ENCODE measurements at places on chromosomes 12 and 14. TPM values are rescaled to one million over a fixed set of nuclear protein-coding genes. Genes with fewer than 3 reads are reported as not detected.

DNA sequence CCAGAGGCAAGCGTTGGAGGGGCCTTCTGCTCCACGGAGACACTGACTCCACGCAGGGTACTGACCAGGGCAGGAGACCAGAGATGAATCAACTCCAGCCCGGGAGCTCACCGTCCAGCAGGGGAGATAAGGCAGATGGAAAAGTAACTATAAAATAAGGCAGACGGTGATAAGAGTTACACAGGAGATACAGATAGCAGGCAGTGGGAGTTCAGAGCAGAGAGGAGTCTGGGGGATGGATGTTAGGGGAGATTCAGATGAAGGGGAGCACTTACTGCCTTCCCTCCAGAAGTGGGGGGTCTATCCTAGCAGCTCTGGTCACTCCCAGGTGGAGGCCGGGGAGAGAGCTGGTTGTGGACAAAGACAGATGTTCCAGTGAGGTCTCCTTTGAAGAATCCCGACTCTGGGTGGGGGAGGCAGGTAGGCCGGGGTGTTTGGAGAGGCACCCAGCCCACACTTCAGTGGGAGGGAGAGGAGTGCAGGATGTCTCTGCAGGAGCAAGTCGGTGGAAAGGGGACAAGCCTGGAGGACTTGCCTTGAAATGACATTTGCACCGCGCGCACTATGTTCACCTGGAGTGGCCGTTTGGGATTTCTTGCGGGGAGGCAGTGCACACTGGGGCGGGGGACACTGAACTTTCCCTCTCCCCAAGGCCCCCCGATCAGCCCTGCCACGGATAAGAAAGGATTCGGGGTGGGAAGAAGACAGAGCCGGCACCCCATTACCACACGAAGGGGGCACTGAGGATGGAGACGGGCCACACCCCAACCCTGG is 1.2 kb downstream of the PITPNM2 start:
- H3K4me3 ChIP-seq: peak overlapping the region; percentile 56
- H3K27me3 ChIP-seq: no peaks in the 10 kb centered on the region
- DNase-seq: peak; percentile 20
- H3K27ac ChIP-seq: peak overlapping the region; percentile 83

DNA sequence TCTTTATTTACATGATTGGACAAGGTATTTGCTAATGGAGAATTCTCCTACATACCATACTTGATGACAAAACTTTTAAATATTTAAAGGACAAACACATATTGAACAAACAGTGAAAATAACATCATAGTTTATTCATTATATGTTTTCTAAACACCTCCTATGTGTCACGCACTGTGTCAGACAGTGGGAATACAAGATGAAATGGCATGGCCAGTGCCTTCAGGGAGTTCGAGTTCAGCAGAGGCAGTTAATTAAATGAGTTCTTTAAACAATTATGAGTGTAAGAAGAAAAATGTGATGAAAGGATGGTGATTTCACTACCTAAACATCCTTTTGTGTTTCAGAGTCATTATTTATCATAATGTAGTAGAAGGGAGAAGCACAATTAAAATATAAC is 159.8 kb downstream of the KCNH5 start:
- DNase-seq: no peak
- H3K4me1 ChIP-seq: no peaks in the 10 kb centered on the region
- H3K27ac ChIP-seq: no peak overlapping the region
- H3K27me3 ChIP-seq: no peaks in the 10 kb centered on the region
- no peak overlapping the region for H3K4me3 ChIP-seq

DNA sequence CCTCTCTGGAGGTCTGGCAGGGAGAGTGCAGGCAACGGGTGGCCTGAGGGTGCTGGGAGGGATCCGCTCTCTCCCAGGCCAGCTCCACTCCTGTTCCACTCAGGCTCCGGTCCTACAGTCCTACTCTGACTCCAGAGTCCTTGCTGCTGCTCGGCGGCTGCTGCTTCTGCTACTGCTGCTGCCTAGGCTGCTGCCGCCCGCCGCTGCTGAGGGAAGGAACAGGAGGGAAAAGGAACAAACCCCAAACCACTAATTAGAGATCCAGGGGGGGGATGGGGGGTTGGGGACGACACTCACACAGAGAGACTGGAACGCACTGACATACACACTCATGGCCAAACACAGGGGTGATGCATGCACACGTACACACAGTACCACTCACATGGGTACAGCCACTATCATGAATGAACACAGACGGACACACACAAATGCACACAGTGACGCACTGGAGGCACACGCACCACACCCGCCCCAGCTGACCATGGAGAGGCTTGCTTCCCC is at the start of gene SP7:
Gene SP7, minus strand, starts transcription at position 174 of the 501 bp plus-strand sequence. CDS start 708 bp downstream, outside the sequence.
- DNase-seq: no peak
- H3K4me1 ChIP-seq: no peaks in the 10 kb centered on the region
- no peak within 1 kb of the TSS for H3K27ac ChIP-seq
- H3K4me3 ChIP-seq: no peak within 1 kb of the TSS
- H3K27me3 ChIP-seq: no peaks in the 10 kb centered on the region
- no peaks in the 10 kb centered on the region for H3K36me3 ChIP-seq

- H3K4me1 ChIP-seq: peaks cover 12% of the 10 kb centered on the region
- DNase-seq: no peak
- no peaks in the 10 kb centered on the region for H3K27me3 ChIP-seq
- H3K4me3 ChIP-seq: no peak overlapping the region
- no peak overlapping the region for H3K27ac ChIP-seq
- H3K36me3 ChIP-seq: no peaks in the 10 kb centered on the region
These were observed 32.8 kb downstream of the CCDC91 start for GRCh38 chr12:28223025-28223554.

DNA sequence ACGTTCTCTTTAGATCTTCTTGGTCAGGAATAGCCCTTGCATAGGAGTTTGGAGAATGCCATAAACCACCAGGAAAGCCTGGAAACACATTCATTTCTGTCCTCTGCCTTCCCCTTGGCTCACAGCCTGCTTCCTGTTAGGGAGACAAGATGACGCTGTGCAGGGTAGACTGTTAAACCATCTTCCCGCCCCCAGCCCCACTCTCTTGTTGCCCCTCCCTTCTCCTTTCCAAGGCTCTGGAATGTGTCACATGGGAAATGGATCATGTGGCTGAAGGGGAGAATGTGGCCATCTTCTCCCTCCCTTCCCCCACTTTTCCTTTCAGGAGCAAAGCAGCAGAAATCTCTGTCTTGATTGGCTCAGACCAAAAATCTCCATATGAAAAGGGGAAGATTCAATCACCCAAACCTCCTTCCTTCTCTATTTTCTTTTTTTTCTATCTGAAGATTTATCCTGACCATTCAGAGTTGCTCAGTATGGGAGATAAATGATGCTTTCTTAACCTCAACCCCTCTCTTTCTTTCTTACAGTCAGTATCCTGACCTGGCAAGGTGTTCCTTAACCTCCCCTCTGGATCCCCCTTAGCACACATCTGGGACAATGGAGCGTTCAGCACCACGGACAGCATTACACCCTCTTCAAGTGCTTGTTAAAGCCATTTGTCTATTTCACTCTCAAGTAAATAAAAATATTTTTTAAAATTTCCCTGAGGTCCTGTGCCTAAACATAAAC is 11.4 kb downstream of the GPR19 start:
- H3K27ac ChIP-seq: no peak overlapping the region
- no peak overlapping the region for H3K4me3 ChIP-seq
- no peaks in the 10 kb centered on the region for H3K4me1 ChIP-seq

- DNase-seq: no peak
- H3K4me3 ChIP-seq: no peak overlapping the region
- no peaks in the 10 kb centered on the region for H3K27me3 ChIP-seq
- no peak overlapping the region for H3K27ac ChIP-seq
These were observed 44.4 kb upstream of the PPP2R5C start for GRCh38 chr14:101716956-101717662.

DNA sequence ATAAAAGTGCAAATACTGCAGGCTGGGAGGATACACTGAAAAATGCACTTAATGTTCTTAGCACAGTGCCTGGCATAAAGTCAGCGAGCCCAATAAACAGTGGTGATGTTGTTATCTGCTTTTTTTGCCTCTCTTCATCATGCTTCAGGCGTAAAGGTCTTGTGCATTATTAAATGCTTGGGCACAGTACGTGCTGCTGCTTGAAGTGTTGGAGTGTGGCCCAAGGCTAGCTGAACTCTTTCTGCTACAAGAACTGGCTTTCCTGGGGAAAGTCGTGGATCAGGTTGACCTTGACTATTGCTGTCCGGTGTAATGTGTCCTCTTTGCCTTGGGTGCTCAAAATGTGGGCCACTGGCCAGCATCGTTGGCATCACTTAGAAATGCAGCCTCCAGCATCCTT is 43.0 kb downstream of the SMOC1 start:
- H3K4me3 ChIP-seq: no peak overlapping the region
- H3K36me3 ChIP-seq: no peaks in the 10 kb centered on the region
- peaks cover 6% of the 10 kb centered on the region for H3K4me1 ChIP-seq
- H3K27me3 ChIP-seq: no peaks in the 10 kb centered on the region
- no peak overlapping the region for H3K27ac ChIP-seq

- no peak overlapping the region for H3K4me3 ChIP-seq
- H3K4me1 ChIP-seq: no peaks in the 10 kb centered on the region
- H3K27ac ChIP-seq: no peak overlapping the region
- DNase-seq: no peak
These were observed 17.9 kb upstream of the EML1 start for GRCh38 chr14:99775351-99775750.

DNA sequence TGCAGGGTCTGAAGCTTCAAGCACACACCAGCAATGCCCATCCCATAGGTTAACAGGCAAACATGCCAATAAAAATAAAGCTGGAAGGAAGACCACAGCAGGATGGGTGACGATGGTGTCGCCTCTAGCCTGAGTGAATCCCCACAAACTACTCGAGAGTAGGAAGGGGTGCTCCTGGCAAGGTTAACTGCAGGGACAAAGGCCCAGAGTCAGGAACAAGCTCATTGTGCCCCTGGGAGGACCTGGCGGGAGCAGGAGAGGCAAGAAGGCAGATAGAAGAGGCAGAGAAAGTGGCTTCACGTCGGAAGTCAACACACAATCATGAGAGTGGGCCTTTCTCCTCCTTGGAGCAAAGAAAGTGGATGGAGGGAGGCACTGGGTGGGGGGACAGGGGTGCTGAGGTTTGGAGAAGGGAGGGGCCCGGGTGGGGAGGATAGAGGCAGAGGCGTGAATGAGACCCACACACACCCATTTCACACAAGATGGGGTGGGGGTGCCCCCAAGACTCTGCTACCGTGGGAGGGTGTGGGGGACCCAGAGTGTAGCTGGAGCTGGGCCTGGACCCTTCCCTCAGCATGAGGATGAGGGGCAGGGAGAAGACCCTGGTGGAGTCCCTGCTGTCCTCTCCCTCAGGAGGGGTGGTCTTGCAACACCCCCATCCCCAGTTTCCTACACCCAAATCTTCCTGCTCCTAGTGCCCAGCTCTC is 43.1 kb downstream of the DIO3 start:
- no peak overlapping the region for H3K4me3 ChIP-seq
- H3K27me3 ChIP-seq: no peaks in the 10 kb centered on the region
- no peaks in the 10 kb centered on the region for H3K36me3 ChIP-seq
- no peak overlapping the region for H3K27ac ChIP-seq

DNA sequence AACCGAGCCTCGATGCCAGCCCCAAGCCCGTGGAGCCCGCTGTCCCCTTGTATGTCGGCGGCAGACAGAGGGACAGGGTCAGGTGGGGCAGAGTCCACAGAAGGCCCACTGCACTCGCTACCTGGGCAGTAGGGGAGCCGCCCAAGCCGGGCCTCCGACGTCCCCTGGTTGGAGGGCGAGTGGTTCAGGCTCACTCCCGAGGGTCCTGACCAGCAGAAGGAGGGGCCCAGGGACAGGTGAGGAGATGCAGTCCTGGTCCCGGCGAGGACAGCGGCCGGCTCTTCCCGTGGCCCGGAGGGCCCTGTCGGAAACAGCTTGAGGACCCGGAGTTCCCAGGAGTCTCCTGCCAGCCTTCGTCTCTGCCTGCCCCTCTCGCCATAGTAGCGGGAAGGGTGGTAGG is 216.7 kb upstream of the SFSWAP start:
- no peak overlapping the region for H3K27ac ChIP-seq
- H3K36me3 ChIP-seq: no peaks in the 10 kb centered on the region
- DNase-seq: no peak
- H3K4me3 ChIP-seq: no peak overlapping the region
- H3K27me3 ChIP-seq: no peaks in the 10 kb centered on the region
- H3K4me1 ChIP-seq: no peaks in the 10 kb centered on the region

- no peaks in the 10 kb centered on the region for H3K36me3 ChIP-seq
- no peak overlapping the region for H3K4me3 ChIP-seq
- no peak overlapping the region for H3K27ac ChIP-seq
- no peak for DNase-seq
- H3K4me1 ChIP-seq: no peaks in the 10 kb centered on the region
These were observed 143.8 kb upstream of the RTL1 start for GRCh38 chr14:101047326-101047725.

GRCh38 chr14:38357557-38357956 is 101.7 kb upstream of the CLEC14A start:
- no peak for DNase-seq
- no peaks in the 10 kb centered on the region for H3K36me3 ChIP-seq
- no peaks in the 10 kb centered on the region for H3K4me1 ChIP-seq
- H3K4me3 ChIP-seq: no peak overlapping the region
- H3K27me3 ChIP-seq: no peaks in the 10 kb centered on the region
- H3K27ac ChIP-seq: no peak overlapping the region

DNA sequence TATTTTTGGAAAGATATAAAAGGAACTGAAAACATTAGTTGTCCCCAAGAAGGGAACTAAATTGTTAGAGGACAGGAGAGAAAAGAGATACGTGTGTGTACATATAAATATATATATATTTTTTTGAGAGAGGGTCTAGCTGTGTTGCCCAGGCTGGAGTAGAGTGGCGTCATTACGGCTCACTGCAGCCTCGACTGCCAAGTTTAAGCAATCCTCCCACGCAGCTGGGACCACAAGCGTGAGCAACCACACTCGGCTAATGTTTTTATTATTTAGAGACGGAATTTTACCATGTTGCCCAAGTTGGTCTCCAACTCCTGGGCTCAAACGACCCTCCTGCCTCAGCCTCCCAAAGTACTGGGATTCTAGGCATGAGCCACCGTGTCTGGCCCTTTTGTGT is 16.2 kb upstream of the NOP2 start:
- no peak overlapping the region for H3K27ac ChIP-seq
- no peaks in the 10 kb centered on the region for H3K4me1 ChIP-seq
- H3K27me3 ChIP-seq: no peaks in the 10 kb centered on the region
- no peak overlapping the region for H3K4me3 ChIP-seq
- peaks cover 94% of the 10 kb centered on the region for H3K36me3 ChIP-seq

DNA sequence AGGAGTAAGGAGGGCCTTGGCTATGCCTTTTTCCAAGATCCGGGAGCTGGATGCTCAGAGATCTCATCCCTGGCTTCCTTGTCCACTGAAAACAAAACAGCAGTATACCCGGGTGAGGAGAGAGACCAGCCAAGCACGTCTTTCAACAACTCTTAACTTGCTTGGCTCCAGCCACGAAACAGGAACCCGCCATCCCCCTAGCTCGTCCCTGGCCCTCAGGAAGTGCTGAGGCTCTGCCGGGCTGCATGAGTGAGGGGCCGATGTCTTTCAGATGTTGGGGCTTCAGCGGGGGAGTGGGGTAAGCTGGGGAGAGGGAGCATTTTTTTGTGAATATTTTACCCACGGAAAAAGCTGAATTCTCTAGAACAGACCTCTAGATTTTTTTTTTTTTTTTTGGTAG is 231.1 kb downstream of the CACNA1C start:
- no peak for DNase-seq
- H3K4me1 ChIP-seq: no peaks in the 10 kb centered on the region
- no peaks in the 10 kb centered on the region for H3K36me3 ChIP-seq
- H3K4me3 ChIP-seq: no peak overlapping the region
- H3K27ac ChIP-seq: peak overlapping the region; percentile 11

The CCDC196 gene
- total RNA-seq: not detected

The CLEC4D gene
- not detected for total RNA-seq

The MMP19 gene
- 2.7 TPM for total RNA-seq

The TAS2R46 gene
- 2.5 TPM for total RNA-seq

The ZFYVE1 gene
- total RNA-seq: 29.2 TPM

The TMTC2 gene
- total RNA-seq: 20.1 TPM
